Germinal center (tissue), 1 donor: ENCODE measurements at places on chromosomes 7 and 10.

DNA sequence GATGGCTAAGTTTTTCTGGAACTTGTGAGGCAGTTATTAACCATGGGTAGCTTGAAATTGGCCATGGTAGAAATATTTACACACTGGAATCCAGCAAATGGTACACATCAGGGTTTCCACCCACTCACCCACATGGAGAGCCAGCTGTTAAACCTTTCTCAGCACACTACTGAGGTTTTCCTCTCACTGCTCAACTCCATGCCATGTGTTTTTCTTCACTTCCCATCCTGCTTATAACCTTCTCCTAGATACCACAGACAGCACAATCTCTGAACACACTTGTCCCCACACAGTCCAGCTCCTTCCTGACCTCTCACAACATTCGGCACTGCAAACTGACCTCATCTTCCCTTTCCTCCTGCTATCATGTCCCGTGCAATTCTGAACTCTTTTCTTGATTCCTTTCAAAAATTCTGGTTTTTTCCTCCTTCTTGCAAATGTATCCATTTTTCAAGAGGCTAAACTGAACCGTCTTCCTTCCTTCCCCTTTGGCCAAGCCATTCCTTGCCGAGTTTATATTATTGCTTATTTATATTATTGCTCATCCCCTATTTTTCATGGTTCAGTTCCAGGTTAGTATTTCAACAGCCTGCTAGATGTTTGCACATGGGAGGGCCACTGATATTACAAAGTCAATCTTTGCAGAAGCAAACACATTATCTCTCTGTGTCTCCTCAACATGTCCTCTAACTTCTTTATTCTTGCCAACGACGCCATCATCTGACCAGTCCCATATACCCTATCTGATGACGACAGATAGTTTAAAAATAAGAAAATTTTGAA, 606.4 kb downstream of the SORCS1 start:
- DNase-seq, result no peak

DNA sequence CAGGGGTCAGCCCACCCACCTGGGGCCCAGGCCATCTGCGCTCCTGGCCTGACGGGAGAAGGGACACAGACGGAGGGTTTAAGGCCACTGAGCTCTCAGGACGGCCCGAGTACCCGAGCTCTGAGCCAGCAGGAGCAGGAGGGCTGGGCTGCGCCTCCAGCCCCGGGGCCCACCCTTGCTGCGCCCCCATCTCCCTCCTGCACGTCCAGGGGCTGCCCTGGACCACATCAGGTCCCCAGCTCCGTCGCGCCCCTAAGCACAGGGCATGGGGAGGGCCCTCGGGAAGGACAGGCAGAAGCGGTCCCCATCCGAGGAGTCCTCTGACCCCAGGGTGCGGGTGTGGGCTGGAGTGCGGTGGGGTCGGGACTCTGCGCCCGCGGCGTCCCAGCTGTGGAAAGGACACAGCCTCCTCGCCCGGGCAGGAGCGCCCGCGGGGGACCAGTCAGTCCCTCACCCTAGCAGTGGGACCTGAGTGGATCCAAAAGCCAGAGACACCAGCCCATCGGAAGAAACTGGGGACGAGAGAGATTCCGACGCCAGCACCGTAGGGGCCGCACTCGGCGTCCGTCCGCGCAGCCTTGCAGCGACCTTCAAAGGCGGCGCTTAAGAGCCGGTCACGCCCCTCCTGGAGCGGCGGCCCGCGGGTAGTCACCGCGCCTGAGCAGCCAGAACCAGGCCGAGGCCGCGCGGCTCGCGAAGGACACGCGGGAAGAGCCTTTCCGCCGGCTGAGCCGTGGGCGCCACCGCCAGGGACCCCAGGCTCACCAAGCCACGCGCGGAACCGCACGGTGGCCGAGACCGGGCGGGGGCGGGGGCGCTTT, 15.9 kb downstream of the CAMK2B start:
- peak; percentile 67 for DNase-seq

- DNase-seq, result no peak
Observed at GRCh38 chr7:12322903-12323300, 80.8 kb downstream of the VWDE start.

- DNase-seq, result peak; percentile 45
Observed at GRCh38 chr10:3068201-3068967, 1.0 kb downstream of the PFKP start.

- DNase-seq, result no peak
Observed at GRCh38 chr10:78997635-78998618, 70.8 kb upstream of the ZMIZ1 start.

DNA sequence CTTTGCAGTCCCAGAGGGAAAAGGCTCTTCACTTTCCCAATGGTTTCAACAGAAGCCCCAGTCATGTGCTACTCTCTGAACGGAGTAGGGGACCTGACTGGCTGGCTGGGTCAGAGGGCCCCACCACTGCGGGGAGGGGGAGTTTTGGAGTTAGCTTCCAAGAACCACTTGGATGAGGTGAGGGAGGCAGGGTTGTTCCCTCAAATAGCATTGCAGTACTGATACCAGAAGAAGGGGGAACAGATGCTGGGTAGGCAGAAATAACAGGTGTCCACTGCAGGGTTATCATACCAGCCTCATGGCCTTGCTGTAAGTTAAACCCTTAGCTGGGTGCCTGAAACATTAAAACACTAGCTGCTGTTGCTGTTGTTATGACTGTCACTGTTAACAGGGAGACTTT, 131.3 kb downstream of the UBE2H start:
- no peak for DNase-seq
